ENCODE measurements at places on chromosomes 2 and 18.

- no peak for DNase-seq
Measured at GRCh38 chr2:83959266-83959665, 499.8 kb downstream of the SUCLG1 start.

DNA sequence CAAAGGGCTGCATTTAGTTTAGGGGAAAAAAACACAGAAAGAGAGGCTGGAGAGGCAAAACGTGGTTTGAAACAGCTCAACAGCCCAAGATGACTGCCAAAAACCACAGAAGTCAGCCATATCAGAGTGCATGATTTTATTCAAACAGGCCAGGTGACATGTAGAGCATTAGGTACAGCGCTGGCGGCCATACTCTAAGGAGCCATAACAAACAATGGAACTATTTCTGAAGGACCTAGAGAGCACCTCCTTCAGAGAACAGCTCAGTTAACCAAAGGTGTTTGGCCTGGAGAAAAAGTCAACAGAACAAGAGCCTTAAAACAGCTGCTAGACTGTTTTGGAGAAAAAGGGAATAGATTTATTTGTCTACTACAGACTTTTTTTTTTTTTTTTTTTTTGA, 2.6 kb downstream of the THADA start:
- no peak for DNase-seq

DNA sequence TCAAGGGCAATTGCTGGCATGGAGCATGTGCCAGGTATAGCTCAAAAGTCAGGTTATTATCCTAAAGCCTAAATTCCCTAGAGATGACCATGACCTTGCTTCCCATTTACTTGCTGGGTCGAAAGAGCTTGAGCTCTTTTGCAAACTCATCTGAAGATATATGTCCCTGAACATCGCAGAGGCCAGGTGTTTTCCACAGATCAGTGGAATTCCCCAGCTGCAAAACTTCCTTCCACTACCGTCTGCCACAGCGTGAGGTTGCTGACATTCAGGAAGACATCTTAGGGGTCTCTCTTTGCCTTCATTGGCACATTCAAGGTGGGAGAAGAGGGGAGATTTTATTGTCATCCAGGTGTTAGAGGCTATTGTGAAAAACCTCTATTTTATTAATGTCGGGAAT, 171.0 kb downstream of the MIB1 start:
- no peak for DNase-seq

- no peak for DNase-seq
Measured at GRCh38 chr2:118936936-118937335, 5.1 kb upstream of the MARCO start.

DNA sequence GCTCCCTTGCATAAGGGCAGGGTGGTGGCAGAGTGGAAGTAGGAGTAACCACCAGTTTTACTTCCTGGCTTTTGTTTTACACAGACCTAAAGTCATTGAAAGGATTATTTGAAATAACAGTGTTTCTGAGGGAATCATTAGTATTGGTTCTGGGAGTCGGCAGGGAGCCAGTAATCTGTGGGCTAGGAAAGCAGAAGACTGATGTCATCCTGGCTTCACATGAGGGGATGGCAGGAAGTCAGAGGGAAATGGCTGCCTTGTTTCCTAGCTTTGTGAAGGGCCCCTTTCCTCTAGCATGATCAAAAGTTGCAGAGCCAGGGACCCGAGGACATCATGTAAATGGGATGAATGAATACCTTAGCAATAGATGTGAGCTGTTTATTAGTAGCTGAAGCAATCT, 792.6 kb downstream of the CPS1 start:
- DNase-seq, result no peak

All from dermis microvascular lymphatic vessel endothelial cell (primary cell).